ENCODE measurements at places on chromosomes 12 and 14. TPM values are rescaled to one million over a fixed set of nuclear protein-coding genes. Genes with fewer than 3 reads are reported as not detected.

DNA sequence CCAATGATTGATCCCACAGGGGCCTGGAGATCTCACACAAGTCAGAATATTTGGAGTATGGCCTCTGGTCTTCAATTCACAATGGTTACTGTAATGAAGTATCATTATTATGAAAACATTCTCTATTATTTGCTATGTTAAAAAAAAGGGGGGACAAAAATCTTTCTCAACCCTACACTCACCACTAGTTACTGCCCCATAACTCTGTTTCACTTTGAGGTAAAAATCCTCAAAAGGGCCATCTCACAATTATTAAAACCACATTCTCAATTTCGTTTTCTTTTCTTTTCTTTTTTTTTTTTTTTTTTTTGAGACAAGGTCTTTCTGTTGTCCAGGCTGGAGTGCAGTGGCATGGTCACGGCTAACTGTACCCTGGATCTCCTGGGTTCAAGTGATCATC is 59.6 kb upstream of the KCNC2 start:
- no peak for DNase-seq

DNA sequence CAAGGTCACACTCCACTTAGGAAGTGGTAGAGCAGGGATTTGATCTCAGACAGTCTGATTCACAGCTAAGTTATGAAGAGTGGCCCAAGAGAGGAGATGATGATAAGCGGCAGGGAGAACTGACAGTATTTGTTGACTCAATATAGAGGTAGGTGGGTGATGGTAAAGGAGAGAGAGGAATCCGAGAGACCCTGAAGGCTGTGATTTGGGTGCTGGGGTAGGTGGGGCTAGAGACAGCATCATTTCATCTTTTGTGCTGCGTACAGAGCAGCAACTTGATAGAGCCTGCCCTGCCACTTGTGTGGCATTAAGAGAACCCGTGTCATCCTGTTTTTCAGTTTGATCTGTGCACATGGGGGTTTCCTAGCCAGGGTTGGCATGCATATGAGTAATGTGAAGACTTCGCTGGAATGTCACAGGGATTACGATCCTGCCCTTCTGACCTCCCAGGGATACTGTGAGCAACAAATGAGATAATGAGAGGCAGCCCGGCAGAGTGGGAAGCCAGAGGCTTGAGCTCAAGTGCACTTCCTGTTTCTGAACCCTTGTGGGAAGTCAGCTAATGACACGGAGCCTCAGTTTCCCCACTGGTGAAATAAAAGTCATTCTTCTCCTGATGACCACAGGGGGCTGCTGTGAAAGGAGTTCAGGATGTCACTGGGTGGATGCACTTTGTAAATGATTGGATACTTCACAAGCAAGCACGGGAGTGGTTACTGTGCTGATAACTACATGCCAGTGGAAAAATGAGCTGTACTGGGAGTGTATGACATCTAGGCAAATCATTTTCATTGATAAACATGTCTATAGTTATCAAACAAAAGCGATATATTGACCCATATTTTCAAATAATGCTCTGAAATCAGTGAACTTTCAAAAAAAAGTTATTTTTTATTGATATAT is 59.5 kb upstream of the IGF1 start:
- no peak for DNase-seq

The KRT78 gene
- not detected for polyA plus RNA-seq

DNA sequence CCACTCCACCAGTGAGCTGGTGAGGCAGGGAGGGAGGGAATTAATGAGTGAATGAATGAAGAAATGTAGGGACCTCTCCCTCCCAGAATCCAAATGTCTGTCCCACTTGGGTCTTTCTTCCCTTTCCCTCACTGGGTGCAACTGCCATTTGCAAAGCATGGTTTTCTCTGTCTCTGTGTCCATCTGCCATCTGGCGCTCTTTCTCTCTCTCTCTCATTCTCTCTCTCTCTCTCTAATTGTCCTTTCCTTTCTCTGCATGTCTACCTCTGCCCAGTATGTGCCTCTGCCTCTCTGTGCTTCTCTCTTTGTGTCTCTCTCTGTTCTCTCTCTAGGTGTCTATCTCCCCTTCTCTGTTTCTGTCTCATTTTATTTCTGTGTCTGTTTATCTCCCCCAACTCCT is 102.7 kb downstream of the CMKLR1 start:
- no peak for DNase-seq

All from right renal cortex interstitium (tissue), 3 donors.